GOT3 (cell line): ENCODE measurements at places on chromosomes 5 and 9.

DNA sequence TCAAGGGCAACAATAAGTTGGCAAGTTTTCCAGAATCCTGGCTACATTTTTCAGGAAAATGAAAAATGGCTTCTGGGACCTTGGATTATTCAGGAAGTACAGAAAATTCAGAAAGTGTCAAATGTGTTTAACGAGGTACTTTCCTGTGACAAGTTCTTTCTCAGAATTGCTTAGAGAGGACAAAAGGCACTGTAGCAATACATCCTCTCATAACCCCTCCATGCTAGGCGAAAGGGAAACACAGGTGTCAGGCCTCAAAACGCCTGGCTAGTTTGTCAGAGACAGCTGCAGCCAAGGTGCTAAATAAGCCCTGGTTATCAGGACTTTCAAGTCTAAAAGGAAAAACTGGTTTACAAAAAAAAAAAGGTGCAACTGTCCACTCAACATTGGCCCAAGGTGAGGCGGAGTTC, 115.2 kb downstream of the GNAQ start:
- DNase-seq: no peak

GRCh38 chr5:72067682-72068470, 39.4 kb upstream of the MAP1B start:
- DNase-seq: no peak

- no peak for DNase-seq
Observed at GRCh38 chr5:82397741-82398320, 119.7 kb upstream of the RPS23 start.

GRCh38 chr9:118058227-118058626, 354.0 kb downstream of the TLR4 start:
- no peak for DNase-seq

GRCh38 chr9:110939047-110939446, 99.2 kb downstream of the LPAR1 start:
- no peak for DNase-seq

DNA sequence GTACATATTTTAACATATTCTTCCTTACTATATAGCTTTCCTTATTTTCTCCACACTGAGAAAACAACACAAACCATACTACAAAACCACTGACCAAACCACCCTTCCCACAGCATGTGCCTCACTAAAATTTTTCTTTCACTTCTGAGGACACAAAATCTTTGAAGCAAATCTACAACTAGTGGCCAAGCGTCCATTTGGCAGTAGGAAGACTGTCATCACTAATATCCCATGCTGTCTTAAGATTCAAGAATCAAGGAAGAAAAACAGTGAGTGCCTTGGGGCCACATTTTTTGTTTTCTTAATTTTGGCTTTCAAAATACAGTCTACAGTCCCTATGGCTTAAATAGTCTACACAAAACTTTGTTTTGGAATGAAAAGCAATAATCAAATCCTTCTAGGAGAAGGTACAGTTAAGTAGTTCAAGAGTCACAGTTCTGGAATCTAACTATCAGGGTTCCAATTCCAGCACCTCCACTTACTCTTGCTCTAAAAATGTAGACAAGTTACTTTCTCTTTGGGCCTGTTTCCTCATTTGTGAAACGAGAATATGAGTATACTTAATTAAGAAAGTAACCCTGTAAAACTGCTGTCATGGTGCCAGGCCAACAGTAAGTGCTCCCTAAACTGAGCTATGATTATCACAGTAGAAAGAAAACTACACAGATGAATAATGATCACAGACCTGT, 227.9 kb downstream of the BNC2 start:
- no peak for DNase-seq

- no peak for DNase-seq
Observed at GRCh38 chr5:17445185-17445584, 52.8 kb upstream of the TAF11L2 start.

DNA sequence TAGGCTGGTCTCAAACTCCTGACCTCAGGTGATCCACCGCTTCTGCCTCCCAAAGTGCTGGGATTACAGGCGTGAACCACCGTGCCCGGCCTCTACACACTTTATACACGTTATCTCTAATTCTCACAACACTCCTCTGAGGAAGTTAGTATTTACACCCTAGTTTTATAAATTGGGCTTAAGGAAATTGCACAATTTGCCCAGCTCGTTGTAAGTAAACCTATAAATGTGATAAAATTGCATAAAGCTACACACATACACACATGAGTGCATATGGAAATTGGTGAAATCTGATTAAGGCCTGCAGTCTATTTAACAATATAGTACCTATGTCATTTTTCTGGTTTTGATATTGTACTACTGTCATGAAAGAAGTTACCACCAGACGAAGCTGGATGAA, 4.4 kb upstream of the SLC4A9 start:
- no peak for DNase-seq

DNA sequence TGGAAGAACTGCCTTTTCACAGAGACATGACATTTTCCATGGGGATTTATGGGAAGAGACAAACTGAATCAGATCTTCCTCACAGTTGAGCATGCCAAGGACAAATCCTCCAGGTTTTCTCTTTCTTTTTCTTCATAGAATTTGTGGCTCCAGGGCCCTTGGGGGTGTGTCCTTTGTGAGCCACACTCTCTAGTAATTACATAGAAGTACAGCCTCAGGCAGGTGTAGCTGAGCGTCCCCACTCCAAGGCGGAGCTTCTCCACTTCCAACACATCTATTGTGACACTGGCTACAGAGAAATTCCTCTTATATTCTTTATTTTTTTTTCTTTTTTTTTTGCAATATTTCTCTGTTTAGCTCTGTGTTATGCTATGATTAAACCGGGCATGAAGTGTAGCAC, 420.5 kb upstream of the CD180 start:
- no peak for DNase-seq

DNA sequence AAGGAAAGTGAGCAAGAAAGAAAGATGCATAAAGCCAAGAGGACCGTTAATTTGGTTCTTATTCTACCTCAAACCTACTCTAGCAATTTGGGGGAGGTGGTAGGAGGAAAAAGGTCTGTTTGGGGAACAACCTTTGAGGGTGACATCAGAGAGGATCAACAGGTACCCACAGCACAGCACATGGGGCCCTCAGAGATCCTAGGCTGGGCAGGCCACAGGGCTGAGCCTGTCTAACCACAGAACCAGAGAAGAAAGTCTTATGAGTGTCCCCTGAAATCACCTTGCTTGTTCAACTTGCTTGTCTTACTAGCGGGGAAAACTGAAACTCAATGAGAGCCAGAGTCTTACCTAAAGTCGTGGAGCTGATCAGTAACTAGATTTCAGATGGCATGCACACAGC, 385.2 kb downstream of the SPOCK1 start:
- DNase-seq: no peak

- no peak for DNase-seq
Observed at GRCh38 chr5:55540525-55540924, 5.8 kb upstream of the PLPP1 start.

DNA sequence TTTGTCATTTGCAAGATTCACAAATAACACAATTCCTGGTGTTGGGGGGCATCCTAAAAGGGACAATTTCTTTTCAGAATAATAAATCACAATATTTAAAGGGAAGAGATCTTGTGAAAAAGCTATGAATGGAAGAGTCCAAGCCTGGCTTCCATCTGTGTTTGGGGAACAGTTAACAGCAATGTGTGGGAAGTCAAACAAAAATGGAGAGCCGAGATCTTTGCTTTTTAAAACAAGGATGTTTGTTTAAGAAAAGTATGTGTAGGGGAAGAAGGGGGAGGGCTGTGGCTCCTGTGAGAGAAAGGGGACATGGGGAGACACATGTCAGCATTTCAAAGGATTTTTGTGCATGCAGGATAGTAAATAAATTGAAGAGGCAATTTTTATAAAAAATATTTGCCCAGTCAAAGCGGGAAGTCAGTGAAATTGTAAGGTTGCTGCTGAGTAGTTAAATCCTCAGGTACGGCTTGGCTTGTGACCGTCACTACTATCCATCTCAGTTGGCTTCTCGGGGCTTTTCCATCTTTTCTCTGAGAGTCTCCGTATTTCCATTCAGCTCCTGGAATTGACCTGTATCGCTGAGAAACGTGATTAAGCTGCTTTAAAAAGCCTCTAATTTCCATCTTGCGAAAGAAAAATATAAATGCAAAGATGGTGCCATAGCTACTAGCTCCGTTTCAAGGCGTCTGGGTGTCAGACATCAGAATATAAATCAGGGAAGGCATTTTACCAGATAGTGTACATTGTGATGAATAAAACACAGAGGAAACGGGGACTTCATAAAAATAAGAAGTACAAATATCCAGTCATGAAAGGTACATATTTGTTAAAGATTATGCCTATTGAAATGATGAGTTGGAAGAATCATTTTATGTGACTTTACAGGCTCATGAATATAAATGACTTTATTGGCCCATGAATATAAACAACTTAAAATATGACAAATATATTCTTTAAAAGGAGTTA, 52.9 kb upstream of the VCAN start:
- DNase-seq: no peak

DNA sequence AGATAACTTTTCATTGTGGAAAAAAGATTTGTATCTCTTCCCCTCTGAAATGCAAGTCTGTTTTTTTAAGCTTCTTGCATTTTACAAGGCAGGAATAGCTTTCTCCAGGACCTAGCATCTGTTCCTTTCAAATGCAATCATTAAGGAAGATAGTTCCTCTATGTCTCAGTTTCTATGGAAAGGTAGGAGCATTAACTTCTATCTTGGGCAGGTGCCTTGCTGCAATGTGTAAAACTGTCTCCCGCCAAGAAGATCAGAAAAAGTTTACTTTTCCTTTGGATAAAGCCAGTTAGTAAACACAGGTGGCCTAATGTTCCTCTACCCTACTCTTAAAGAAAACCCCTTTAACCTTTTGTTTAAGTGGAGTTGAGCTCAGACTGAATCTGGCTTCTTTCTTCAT, 560.6 kb upstream of the CYLC2 start:
- no peak for DNase-seq

GRCh38 chr9:87883990-87884389, 1.3 kb downstream of the SPATA31E1 start:
- DNase-seq: no peak

DNA sequence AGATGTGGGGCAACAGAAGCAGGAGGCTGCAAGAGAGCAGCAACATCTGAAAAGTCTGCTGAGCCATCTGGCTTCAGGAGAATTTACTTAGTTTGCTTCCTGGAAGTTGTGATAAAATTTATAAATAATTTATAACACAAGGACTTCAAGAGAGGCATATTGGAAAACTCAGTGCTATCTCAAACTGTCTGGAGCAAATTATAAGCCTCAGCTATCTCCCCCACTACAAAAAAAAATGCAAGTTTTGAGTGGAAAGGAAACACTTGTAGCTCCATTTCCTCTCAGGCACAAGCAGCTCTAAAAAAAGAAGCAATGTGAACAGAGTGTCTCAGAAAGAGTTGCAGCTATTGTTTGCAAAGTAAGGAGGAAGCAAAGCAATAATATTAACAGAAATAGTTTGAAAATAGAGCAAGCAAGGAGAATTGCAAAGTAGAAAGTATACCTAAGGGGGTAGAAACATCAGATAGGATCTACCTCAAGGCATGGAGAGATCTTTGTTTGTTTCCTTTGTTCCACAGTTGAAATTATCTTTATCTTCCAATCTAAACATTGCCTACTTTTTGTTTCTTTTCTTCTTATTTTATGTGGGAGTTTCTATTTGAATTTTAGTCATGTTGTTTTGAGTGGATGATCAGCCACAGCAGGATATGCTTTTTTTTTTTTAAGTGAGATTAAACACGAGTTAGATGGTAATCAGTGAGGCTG, 55.9 kb upstream of the IL6ST start:
- no peak for DNase-seq

DNA sequence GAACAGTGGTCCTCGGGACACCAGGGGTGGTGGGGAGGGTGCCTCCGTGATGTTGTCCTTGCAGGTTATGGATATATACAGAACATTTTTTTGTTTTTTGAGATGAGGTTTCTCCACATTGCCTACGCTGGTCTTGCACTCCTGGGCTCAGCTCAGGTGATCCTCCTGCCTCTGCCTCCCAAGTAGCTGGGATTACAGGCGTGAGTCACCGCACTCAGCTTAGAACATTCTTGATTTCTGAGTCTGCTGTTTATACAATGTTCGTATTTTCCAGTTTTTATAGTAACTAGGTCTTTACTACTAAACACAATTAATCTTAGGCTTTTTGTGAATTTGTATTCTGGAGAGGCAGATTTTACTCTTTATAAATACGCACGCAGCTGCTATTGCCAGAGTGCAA, 6.0 kb downstream of the PMPCA start:
- no peak for DNase-seq

DNA sequence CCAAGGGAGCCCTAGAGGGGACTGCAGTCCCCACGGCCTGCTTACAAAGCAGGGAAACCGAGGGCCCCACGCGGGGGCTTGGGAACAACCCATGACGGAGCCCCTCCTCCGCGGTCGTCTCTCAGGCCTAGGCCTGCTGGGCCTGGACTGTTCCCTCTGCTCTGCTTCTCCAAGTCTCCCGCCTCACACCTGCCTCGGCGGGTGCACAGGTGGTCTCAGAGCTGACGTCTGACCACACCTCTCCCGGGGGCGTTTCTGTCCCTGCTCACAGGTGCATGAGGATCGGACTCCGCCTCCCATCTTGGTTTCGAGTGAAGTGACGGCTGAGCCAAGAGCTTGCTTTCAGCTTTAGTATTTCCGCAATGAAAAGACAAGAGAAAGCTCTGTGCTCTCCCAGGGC, 72.1 kb downstream of the MRPL36 start:
- no peak for DNase-seq

GRCh38 chr9:106892632-106893031, 29.7 kb downstream of the ZNF462 start:
- DNase-seq: peak; percentile 3

DNA sequence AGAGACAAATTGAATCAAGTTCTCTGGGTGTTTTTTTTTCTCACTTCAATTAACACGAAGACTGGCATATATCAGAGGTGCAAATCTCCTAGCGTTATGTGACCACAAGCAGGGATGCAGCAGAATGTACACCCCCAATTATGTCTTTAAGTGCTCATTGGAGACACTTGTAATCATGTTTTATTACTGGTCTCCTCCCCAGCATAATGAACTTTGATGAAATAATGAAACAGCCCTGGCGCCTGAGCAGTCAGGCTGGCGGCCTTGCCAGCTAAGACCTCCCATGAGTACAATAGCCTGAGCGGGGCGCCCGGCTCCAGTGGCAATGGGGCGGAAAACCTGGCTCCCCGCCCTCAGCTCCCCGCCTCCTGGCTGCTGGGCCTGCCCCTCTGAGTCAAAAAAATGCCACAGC, 209.4 kb upstream of the MSX2 start:
- no peak for DNase-seq

GRCh38 chr5:87147441-87147840, 120.2 kb upstream of the RASA1 start:
- DNase-seq: no peak

- DNase-seq: no peak
Observed at GRCh38 chr5:79886925-79887655, 104.0 kb downstream of the MTX3 start.

- DNase-seq: no peak
Observed at GRCh38 chr5:112628214-112628980, 109.3 kb upstream of the APC start.

GRCh38 chr9:38039090-38039906, 29.7 kb downstream of the SHB start:
- DNase-seq: no peak

GRCh38 chr9:16266648-16267276, 603.7 kb downstream of the BNC2 start:
- no peak for DNase-seq
